Spleen (tissue), 13 donors: ENCODE measurements at places on chromosomes 4 and X.
A peak's percentile ranks its signal among the peaks of the same experiment; 100 is the strongest.

DNA sequence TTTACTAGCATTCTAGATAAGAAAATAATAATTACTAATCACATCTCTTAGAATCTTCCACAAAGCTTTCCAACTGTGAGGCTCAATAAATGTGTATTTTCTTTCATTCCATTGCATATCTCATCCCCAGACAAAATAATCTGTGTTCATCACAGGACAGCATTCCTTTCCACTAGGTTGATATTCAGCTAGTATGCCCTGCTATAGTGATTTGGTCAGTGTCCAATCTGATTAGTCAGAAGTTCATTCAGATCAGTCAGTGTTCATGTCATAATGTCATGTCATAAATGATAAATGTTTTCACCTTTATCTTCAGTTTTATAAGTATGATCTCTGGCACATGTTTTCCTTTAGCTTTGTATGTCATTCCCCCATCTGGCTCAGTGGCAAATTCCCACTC, 611.4 kb downstream of the KCTD8 start:
- DNase-seq = no peak

- DNase-seq = no peak
These were observed 182.3 kb downstream of the INPP4B start for GRCh38 chr4:142663828-142664227.

DNA sequence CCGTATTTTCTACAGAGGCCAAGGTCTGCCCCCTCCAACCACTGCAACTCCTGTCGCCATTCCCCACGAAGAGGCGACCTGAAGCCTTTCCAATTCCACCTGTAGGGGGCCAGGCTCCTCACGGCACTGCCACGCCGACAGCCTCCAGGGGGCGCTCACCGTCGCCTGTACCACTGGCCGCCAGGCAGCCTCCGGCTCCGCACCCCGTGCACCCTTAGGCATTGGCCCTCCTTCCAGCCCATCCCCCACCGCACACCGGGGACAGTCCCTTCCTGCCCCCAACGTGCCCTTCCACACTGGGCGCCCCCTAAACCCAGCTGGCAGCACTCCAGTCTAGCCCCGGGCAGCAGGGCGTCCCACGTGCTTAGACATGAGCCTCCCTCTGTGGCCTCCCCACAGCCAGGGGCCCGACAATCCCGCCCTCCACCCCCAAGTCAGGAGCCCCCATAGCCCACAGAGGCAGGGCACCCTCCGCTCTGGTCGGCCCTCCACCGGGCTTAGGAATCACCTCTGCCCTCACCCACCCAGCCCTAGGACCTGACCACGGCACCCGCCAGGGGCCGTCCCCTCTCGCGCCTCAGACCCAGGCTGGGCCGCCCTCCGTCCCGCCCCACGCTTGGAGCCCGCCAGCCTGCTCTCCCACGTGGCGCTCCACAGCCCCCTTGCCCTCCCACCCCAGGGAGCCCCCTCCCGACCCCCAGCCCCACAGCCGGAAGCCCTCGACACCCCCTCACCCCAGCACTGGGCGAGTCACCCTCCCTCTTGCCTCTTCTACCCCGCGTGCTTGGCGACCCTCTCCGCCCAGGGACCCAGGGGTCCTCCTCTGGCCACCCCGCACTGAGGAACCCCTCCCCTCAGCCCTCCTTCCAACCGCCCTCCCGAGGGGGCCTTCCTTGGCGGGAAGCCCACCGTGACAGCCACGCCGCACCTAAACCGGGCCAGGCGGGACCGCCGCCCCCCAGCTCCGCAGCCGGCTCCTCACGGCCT, 711 bp downstream of the PNMA6E start:
- peak; percentile 82 for DNase-seq

DNA sequence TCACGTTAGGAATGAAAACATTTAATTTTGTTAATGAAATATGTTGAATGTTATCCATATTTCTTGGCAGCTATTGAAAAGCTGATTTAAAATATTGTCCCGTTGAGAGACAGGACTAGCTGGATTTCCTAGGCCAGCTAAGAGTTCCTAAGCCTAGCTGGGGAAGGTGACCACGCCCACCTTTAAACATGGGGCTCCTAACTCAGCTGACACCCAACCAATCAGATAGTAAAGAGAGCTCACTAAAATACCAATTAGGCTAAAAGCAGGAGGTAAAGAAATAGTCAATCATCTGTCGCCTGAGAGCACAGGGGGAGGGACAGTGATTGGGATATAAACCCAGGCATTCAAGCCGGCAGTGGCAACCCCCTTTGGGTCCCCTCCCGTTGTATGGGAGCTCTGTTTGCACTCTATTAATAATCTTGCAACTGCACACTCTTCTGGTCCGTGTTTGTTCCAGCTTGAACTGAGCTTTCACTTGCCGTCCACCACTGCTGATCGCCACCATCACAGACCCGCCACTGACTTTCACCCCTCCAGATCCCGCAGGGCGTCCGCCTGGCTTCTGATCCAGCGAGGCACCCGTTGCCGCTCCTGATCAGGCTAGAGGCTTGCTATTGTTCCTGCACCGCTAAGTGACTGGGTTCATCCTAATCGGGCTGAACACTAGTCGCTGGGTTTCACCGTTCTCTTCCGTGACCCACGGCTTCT, 308.9 kb downstream of the GLUD2 start:
- DNase-seq = no peak

- peak; percentile 90 for DNase-seq
These were observed 671 bp upstream of the EIF4E start for GRCh38 chr4:98929341-98930267.

GRCh38 chr4:150126201-150126863, 48.1 kb downstream of the DCLK2 start:
- no peak for DNase-seq

- DNase-seq = no peak
These were observed 74.7 kb upstream of the SMAD1 start for GRCh38 chr4:145406970-145407369.
